ENCODE measurements at places on chromosomes 11 and 22. TPM values are rescaled to one million over a fixed set of nuclear protein-coding genes. Genes with fewer than 3 reads are reported as not detected.

- DNase-seq: no peak
Observed at GRCh38 chr11:120401506-120401905, 65.3 kb downstream of the ARHGEF12 start.

DNA sequence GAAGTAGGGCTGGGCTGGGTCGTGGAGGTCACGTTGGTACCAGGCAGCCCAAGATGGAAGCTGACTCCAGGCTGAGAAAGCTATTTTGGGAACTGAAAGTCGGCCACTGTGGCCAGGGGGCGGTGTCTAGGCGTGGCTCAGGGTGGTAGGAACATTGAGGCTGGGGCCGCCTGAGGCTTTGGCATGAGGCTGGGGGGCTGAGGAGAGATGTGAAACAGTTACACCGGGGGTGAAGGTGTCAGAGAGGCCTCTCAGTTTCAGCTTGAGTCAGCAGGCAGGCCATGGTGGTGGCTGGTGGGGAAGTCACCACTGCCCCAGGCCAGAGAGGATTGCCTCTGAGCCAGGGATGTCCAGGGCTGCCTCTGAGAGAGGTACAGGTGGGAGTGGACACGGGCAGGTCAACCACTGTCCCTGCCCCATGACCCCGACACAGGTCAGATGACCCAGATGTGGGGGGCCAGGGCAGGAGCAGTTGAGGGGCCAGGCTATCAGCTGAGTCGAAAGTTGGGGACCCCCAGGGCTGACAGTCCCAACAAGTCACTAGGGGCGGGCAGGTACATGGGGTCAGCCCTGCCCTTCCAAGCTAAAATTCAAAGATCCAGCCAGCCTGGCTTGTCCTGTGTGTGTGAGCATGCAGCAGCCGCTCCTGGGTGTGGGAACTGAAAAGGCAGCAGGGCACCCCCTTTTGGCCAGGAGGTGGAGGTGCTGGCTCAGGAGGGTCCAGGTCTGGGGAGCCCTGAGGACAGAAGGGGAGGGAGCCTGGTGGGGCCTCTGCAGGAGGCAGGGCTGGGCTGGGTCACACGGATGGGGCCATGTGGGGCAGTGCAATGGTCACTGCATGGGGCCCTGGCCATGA lies 7.2 kb downstream of the KCNK7 start:
- no peak for DNase-seq

Gene TP53AIP1
- not detected for total RNA-seq

Gene PDE2A
- 68.8 TPM for total RNA-seq

GRCh38 chr11:12111549-12112520 lies 1.4 kb downstream of the MICAL2 start:
- DNase-seq: no peak

DNA sequence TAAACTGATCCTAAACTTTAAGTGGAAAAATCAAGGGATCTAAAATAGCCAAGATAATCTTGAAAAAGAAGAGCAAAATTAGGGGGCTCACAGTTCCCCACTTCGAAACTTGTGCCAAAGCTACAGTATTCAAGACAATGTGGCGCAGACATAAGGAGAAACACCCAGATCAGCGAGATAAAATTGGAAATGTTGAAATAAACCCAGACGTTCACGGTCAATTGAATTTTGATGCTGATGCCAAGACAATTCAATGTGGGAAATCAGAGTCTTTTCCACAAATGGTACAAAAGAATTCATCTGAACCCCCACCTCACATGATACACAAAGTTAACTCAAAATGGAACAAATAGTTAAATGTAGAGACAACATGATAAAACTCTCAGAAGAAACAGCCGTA lies 601.6 kb downstream of the BRD1 start:
- DNase-seq: no peak

Data from esophagus muscularis mucosa (tissue), 4 donors.